ENCODE measurements at places on chromosomes 2 and 18. TPM values are rescaled to one million over a fixed set of nuclear protein-coding genes. Genes with fewer than 3 reads are reported as not detected.

Gene HOXD12
- not detected for total RNA-seq

DNA sequence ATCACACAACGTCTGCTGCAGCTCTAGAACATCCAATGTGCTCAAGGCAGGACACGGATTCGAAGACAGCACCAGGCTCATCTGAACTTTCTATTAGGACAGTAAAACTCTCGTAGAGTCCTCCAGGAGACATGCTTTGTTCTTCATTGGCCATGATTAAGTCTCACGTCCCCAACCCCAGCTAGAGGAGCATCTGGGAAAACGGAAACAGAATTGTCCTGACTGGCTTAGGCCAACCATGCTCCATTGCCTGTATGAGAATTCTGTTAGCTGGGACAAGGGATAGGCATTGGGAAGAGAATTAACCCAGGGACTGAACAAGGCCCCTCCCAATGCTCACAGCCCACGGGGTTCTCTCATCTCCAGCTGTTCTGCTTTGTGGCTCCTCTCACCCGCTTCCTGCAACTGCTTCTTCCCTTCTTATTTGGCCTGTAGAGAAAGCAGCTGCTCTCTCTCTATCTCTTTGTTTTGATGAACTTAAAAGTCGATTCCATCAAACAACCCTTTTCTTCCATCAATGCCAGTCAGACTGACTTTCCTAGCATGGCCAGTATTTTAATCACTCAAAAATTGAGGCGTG lies 75.6 kb downstream of the C1QL2 start:
- no peak overlapping the region for H3K27ac ChIP-seq
- H3K4me1 ChIP-seq: peaks cover 6% of the 10 kb centered on the region
- H3K36me3 ChIP-seq: no peaks in the 10 kb centered on the region
- no peak overlapping the region for H3K4me3 ChIP-seq

Gene MOGAT1
- total RNA-seq: 1.8 TPM

DNA sequence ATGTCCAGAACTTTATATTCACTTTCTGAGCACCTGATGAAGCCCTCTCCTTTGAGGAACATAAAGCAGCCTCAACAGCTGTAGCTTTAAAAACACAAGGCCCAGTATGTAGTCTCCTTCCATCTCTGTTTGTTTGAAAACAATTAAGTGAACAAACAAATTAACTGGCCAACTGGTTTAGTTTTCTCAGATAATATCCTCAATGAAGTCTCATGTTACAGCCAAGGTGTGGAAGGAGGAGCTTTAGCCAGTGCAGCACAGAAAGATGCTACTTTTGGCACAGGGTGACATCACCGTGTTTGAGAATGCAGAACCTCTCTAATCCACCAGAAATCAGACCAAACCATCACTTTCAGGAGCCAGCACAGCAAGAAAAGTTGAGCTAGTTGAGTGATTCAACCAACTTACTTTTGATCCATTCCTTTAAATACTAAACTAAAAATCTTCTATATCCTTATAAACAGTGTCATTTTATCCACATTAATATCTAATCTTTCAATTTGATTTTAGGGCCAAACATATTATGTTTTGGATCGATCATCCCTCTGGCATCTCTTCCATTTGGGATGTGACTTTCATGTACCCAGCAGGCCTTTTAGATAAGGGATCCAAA lies 488.7 kb downstream of the ARHGAP15 start:
- no peak for DNase-seq
- H3K27ac ChIP-seq: no peak overlapping the region
- H3K4me3 ChIP-seq: no peak overlapping the region

GRCh38 chr2:108912629-108912902 lies 76.5 kb downstream of the EDAR start:
- H3K4me1 ChIP-seq: no peaks in the 10 kb centered on the region
- no peak for DNase-seq
- H3K27ac ChIP-seq: no peak overlapping the region
- H3K4me3 ChIP-seq: no peak overlapping the region
- no peaks in the 10 kb centered on the region for H3K36me3 ChIP-seq
- H3K27me3 ChIP-seq: no peaks in the 10 kb centered on the region

Gene ANKRD29
- total RNA-seq: 3.3 TPM

Gene GALNT5
- not detected for total RNA-seq

- peaks cover 44% of the 10 kb centered on the region for H3K4me1 ChIP-seq
- no peak overlapping the region for H3K4me3 ChIP-seq
- no peak for DNase-seq
- no peak overlapping the region for H3K27ac ChIP-seq
- no peaks in the 10 kb centered on the region for H3K36me3 ChIP-seq
Measured at GRCh38 chr2:61436092-61436491, 34.8 kb downstream of the USP34 start.

DNA sequence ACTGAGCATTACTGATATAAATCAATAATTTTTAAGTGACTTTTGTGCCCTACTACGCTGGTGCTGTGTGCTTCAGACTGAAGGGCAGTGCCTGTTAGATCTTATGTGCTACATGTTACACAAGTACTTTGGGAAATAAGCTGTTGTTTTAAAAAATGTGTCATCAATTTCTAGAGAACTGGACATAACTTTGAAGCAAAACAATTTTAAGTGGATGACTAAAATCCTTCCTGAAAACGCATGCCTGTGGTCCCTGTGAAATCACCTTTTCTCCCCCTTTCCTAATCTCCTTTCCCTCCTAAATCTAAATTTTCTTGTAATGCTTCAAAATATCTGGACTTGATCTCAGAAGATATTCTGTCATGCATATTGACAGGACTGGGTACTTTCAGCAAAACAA lies 7.1 kb upstream of the IL1RL1 start:
- H3K4me1 ChIP-seq: no peaks in the 10 kb centered on the region
- H3K4me3 ChIP-seq: no peak overlapping the region
- H3K27me3 ChIP-seq: no peaks in the 10 kb centered on the region
- no peaks in the 10 kb centered on the region for H3K36me3 ChIP-seq
- no peak for DNase-seq
- no peak overlapping the region for H3K27ac ChIP-seq

- no peak overlapping the region for H3K4me3 ChIP-seq
- peaks cover 5% of the 10 kb centered on the region for H3K4me1 ChIP-seq
- no peaks in the 10 kb centered on the region for H3K27me3 ChIP-seq
- no peak overlapping the region for H3K27ac ChIP-seq
- no peak for DNase-seq
Measured at GRCh38 chr18:7684966-7685365, 117.8 kb downstream of the PTPRM start.

Gene CNTNAP5
- total RNA-seq: 0.26 TPM

Data from body of pancreas (tissue), 4 donors.